ENCODE measurements at places on chromosomes 7 and 10.

GRCh38 chr10:298033-298432 lies 162.8 kb downstream of the ZMYND11 start:
- ATAC-seq = no peak

- ATAC-seq = no peak
Measured at GRCh38 chr10:103740611-103741010, 114.8 kb downstream of the SH3PXD2A start.

DNA sequence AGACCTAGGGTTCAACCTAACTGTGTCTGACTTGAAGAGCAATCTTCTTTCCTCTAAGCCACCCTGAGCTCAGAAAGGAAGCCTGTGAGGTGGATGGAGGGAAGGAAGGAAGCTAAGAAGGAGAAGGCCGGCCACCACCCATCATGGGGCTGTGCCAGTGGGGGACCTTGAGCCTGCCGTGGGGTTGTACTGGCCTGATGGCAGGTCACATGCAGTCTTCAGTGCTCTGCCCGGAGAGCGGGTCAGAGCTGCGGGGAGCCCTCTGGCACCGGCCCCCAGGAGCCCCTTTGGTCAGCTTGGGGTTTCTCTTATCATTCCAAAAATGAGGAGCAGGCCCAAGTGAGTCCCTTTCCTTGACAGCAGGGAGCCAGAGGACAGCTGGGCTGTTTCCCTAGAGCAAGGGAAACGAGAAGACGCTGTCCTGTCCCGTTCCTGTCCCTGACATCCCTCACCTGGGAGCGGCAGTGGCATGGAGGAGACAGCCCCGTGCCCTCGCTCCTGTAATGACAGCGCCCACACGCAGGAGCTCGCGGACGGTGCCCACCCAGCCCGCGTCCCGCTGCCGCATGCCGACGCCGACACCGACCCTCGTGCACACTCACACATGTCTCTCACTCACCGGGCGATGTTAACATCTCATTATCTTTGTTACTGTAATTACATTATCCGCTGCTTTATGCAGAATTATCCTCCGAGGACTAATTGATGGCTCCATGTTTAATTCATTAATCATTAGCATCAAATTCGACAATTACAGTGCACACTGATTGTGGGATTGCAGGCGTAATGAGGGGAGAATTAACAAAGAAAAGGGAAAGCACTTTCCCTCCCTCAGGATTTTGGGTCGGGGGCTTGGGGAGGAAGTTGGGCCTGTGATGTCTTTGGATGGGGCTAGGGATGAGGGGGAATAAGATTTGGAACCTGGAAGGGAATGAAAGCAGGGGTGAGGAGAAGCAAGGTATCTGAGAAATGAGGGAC lies 31.3 kb downstream of the GBX1 start:
- ATAC-seq = no peak

- ATAC-seq = no peak
Measured at GRCh38 chr10:123250640-123251039, 96.4 kb downstream of the BUB3 start.

DNA sequence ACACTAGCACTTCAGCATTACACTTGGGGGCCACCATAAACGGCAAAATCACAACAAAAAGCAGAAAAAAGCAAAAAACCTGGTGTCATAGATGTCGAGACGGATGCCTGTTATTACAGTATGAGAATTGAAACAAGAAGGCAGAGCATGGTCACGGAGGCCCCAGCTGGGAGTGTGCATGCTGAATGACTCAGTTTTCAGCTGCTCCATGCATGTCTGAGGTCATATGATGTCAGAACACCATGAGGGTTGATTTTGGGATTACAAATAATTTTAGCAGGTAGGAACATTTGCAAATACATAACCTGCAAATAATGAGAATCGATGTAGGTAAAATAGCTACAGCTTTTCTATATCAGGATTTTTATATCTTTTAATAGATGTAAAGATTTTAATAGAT lies 19.1 kb downstream of the ZMYND11 start:
- peak; percentile 68 for ATAC-seq

- no peak for ATAC-seq
Measured at GRCh38 chr10:79072041-79072441, 3.3 kb downstream of the ZMIZ1 start.

DNA sequence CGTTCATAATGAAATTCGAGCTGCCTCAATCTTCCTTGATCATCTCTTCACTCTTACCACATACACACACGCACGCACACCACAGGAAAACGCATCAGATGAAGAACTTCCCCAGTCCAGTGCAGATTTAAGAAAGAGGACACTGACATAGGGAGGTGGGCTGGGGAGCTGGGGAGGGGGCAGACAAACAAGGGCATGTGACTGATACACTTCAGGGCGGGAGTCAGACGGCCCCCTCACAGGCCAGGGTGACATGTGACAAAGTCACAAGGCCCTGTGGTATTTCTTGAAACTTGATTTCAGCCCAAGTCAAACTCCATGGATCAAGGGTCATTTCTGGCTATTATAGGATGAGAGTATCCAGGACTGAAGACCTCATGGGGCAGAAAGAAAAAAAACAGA lies 82.6 kb downstream of the KCNMA1 start:
- ATAC-seq = no peak

- no peak for ATAC-seq
Measured at GRCh38 chr10:2871673-2872219, 195.6 kb upstream of the PFKP start.

DNA sequence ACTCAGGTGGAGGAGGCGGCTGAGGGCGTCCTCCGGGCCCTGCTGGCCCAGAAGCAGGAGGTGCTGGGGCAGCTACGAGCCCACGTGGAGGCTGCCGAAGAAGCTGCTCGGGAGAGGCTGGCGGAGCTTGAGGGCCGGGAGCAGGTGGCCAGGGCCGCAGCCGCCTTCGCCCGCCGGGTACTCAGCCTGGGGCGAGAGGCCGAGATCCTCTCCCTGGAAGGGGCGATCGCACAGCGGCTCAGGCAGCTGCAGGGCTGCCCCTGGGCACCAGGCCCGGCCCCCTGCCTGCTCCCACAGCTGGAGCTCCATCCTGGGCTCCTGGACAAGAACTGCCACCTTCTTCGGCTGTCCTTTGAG lies 2.8 kb downstream of the TRIM56 start:
- ATAC-seq = no peak

- no peak for ATAC-seq
Measured at GRCh38 chr10:2263561-2263960, 526.2 kb upstream of the ADARB2 start.

DNA sequence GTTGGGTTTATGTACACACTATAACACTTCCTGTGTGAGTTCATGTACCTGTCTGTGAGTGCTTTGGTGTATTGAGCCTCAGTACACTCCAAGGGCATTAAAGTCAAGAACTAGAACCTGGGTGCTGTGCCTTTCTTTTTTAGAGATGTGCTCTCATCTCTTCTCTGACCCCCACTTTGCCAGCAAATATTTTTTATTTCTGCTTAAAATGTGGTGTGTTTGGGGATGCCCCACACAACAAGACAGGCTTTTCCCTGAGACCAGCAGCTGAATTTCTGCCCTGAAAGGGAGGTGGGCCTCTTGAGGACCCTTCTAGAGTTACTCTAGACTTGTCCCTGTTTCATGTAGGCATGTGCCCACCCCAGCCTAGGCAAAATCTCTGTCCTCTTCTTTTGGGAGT lies 14.3 kb downstream of the KCTD7 start:
- no peak for ATAC-seq

DNA sequence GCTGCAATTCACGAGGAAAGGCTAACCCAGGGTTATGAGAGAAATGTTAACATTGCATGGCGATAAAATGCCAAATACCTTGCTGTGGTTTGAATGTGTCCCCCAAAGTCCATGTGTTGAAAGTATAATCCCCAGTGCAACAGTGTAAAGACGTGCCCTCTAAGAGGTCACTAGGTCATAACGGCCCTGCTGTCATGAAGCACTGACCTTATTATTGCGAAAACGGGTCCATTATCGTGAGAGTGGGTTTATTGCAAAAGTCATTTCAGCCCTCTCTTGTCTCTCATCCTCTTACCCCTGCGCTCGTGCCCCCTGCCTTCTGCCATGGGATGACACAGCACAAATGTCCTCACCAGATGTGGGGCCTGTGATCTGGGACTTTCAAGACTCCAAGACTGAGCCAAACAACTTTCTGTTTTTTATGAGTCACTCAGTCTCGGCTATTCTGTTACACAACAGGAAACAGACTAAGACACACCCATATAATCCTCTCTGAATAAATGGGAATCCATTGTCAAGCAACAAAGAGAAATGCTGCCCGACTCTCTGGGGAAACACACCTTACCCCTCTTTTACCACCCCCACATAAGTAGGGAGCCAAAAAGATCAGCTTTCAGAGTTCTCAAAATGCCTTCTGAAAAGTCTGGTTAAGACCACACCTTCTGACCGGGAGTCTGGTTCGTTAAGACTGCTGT lies 73.1 kb upstream of the UCN3 start:
- peak; percentile 79 for ATAC-seq

DNA sequence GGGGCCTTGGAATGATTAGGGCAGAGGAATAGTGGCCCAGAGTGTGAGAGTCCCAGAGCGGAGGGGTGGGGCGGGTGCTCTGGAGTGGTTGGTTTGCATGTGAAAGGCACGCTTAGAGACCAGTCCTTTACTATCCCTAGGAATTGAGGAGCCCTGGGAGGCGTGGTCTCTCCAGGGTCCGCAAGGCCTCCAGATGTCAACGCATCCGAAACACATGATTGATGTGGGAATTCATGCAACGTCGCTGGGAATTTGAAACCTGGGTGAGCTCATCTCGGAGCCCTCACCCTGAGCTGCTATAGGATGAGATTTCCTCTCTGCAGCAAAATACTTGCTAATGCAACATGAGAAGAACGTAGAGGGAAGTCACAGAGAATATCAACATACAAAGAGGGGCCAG lies 51.2 kb downstream of the NPTX2 start:
- no peak for ATAC-seq

DNA sequence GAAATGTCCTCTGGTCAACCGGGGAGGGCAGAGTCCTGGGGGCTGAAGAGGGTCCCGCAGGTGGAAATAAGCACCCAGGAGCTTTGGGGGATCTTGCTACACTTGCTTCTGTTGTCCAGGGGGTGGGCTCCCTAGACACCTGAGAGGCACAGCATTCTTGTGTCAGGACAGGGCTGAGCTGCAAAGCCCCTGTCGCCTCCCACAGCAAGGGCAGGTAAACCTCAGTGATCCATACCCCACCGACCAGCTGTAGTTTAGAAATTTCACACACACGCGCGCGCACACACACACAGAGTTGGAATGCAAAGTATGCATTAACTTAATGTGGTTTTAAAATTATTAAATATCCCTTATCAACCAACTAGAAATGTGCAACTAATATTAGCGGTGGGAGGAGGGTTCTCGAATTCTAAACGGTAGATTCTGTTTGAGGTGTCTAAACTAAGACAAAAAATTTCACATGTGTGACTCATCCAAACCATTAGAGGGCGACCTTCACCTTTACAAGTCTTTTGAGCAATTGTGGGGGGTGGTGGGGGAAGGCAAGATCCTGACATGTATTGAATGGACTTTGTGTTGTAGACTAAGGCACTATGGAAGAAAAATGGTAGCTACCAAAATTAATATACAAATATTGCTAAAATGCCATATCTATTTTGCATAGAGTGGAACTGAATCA lies 34.3 kb upstream of the PTF1A start:
- ATAC-seq = peak; percentile 49

GRCh38 chr10:87991946-87992345 lies 128.5 kb downstream of the PTEN start:
- no peak for ATAC-seq

DNA sequence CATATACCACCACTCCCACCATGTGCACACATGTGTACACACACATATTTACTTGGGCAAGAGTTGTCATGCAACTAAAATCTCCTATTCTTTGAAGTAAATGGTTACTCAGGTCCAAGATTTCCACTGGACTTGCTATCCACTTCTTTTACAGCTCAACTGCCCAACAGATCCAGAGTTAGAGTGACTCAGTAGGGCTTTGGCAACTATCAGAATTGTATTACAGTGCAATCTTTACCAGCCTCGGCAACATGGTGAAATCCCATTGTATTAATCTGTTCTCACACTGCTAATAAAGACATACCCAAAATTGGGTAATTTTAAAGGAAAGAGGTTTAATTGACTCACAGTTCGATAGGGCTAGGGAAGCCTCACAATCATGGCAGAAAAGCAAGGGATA lies 51.9 kb upstream of the ABLIM1 start:
- no peak for ATAC-seq

DNA sequence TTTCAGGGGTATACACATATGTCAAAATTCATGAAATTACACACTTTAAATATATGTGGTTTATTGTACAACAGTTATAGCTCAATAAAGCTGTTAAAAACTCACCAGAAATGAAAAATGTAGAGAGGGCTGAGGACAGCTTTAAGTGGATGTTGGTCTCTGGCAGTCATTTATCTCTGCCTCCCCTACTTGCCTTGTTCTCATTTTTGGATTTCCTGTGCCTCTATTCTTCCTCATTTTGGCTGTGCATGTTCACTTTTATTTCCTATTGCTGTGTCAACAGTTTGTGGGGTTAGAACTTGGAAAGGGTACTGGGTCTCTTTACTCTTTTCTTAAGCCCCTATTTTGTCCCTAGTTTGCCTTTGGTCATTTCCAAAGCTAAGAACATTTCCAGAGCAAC lies 18.6 kb upstream of the MEST start:
- no peak for ATAC-seq

GRCh38 chr7:29248713-29249382 lies 54.3 kb downstream of the CHN2 start:
- no peak for ATAC-seq

GRCh38 chr10:114715171-114715670 lies 57.1 kb upstream of the ABLIM1 start:
- no peak for ATAC-seq

- ATAC-seq = no peak
Measured at GRCh38 chr7:52270301-52270700, 765.1 kb upstream of the POM121L12 start.

DNA sequence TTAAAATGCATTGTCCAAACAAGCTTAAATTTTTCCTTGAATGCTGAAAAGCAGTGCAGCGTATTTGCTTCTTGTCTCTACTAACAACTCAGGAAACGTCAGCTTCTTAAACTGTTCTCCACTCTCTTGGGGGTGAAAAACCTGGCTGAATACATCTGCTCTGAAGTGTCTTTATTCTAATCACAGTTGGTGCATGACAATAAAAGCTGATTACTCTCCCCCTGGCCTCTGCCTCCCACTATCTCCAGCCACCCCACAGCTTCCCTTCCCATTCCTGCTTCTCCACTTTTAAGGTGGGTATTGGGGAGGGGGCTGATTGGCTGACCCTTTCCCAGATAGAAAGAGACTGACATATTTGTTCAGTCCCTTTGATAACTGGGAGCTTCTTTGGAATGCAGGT lies 456.0 kb downstream of the SORCS1 start:
- no peak for ATAC-seq

Measured in activated T-helper 17 cell treated with anti-CD3 and anti-CD28 coated beads, Interleukin-2, amount 50 U/mL, for 72 hours (primary cell).